ENCODE measurements at places on chromosomes 4 and X.

- DNase-seq: no peak
Measured at GRCh38 chr4:77579406-77580076, 26.1 kb upstream of the CXCL13 start.

- DNase-seq: no peak
Measured at GRCh38 chr4:69881173-69881773, 21.3 kb upstream of the SULT1E1 start.

- DNase-seq: no peak
Measured at GRCh38 chr4:106898621-106899230, 137.4 kb downstream of the DKK2 start.

- no peak for DNase-seq
Measured at GRCh38 chrX:29531336-29531735, 684.0 kb upstream of the MAGEB2 start.

- no peak for DNase-seq
Measured at GRCh38 chrX:118976599-118977340, 2.4 kb downstream of the LONRF3 start.

- no peak for DNase-seq
Measured at GRCh38 chr4:25874655-25875054, 11.9 kb upstream of the SEL1L3 start.

DNA sequence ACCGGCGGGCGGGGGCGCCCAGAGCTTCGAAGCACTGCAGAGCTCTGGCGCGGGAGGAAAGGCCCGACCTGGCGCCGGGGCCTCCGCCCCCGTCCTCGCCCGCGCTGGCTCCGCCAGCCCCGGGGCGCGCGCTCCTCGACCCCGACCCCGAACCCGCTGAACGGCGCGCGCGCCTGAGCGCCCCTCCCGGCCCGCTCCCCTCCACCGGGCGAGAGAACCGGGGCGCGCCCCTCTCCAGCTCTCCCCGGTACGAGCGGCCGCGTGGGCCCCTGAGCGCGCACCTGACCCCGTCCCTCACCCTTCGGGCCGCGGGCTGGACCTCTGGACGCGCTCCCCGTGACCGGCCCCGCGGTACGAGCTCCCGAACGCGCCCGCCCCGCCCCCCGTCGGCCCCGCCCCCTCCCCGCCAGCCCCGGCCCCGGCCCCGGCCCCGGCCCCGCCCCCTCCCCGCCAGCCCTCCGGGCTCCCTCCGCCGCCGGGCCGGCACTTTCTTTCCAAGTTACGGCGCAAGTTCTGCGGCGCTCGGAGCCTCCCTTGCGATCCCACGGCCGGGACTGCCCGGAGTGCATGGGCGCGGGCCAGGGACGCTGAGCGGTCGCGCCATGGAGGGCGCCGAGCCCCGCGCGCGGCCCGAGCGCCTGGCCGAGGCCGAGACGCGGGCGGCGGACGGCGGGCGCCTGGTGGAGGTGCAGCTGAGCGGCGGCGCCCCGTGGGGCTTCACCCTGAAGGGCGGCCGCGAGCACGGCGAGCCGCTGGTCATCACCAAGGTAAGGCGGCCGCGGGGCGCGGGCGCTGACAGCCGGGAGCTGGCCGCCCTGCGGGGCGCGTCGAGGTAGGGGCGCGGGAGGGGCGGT is at the start of gene SHROOM2:
SHROOM2 (plus strand) TSS at position 486 of the 854 bp plus-strand sequence; CDS start at position 603, 117 bp downstream.
- DNase-seq: no peak

GRCh38 chr4:94570558-94570957 is 118.8 kb downstream of the PDLIM5 start:
- no peak for DNase-seq

- no peak for DNase-seq
Measured at GRCh38 chr4:165855191-165855590, 17.8 kb upstream of the TLL1 start.

- DNase-seq: no peak
Measured at GRCh38 chr4:93731456-93731855, 97.1 kb upstream of the ATOH1 start.

GRCh38 chr4:159292137-159292896 is 189.4 kb downstream of the RAPGEF2 start:
- no peak for DNase-seq

DNA sequence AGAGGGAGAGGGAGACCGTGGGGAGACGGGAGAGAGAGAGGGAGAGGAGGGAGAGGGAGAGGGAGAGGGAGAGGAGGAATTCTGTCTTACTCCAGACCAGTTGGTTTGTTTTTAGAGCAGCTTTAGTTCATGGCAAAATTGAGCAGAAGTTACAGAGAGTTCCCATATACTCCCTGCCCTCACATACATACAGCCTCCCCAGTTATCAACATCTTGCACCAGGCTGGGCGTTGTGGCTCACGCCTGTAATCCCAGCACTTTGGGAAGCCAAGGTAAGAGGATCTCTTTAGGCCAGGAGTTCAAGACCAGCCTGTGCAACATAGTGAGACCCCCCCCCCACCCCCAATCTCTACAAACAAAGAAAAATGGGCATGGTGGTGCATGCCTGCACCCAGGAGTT is 79.8 kb upstream of the OGT start:
- no peak for DNase-seq

DNA sequence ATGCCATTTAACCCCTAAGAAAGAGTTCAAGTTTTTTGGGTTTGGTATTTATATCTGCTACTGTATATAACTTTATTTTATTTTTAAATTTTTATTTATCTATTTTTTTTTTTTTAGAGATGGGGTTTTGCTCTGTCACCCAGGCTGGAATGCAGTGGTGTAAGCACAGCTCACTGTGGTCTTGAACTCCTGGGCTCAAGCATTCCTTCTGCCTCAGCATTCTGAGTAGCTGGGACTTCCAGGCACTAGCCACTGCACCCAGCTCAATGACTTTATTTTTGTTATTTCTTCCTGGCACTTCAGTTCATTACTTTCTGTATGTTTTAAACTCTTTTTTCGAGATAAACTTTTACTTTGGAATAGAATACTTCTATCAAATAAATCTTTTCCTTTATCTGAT is 42.4 kb upstream of the PGAM4 start:
- DNase-seq: no peak

DNA sequence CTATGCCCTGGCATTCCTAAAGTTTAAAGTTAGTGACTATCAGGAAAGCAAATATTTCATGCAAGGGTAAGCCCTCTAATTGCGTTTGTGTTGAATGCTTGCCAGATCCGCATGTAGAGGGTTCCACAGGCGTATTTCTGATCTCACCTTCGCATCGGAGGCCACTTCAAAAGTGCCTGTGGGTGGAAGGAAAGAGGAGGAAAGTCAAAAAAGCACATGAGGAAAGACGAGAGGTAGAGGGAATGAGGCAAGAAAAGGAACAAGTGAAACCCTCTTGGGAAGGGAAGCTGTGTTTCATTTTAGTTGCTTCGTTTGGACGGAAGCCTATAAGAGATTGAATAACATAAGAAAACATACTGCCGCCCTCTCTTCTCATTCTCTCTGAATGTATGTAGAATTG is 628.8 kb downstream of the SPRY1 start:
- no peak for DNase-seq

DNA sequence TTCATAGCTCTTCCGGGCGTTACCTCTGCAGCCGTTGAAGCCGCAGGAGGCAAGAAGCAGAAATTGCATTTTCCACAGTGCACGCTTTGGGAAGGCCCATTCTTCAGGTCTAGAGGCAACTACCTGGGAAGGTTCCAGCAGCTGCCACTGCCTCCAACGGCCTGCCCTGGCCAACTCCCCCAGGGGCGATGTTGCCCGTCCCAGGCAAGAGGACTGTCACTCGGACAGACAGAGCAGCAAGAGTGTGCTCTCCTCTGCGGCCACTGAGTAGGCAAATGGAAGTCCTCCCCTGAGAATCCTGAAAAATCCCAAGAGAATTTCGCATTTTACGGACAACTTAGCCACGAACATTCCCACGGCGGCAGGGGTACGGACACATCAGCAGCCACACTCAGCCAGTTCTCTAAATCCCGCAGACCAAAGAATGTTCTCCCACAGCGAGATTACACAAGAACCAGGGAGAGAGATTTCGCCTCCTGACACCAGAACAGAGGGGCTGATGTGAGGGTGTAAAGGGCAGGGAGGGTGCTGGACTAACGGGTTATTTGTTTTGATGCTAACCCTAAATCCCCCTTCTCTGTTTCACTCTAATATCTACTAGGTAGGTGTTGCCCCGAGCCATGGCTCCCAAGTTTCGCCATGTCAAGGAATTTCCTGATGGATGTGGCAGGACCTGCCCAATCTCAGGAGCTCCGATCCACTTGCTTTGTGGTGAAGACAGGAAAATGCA is 63.8 kb downstream of the SEPSECS start:
- no peak for DNase-seq

DNA sequence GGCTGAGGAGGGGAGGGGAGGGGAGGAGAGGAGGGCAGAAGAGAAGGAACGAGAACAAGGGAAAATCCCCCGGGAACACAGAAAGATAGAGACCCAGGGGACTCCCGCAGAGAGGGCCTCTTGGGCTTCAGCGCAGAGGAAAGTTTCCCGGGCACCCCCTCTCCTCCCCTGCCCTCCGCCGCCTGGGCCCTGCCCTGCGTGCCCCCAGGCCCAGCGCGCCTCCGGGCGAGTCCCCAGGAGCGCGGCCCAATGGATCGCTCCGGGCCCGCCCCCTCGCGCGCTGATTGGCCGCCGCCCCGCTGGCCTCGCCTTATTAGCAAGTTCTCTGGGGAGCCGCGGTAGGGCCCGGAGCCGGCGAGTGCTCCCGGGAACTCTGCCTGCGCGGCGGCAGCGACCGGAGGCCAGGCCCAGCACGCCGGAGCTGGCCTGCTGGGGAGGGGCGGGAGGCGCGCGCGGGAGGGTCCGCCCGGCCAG is at the start of gene MSX1:
MSX1 (plus strand) TSS at position 341 of the 474 bp plus-strand sequence. CDS start 235 bp downstream, outside the sequence.
- DNase-seq: no peak

GRCh38 chrX:12378253-12378652 is 240.0 kb downstream of the FRMPD4 start:
- DNase-seq: no peak

- no peak for DNase-seq
Measured at GRCh38 chrX:69131886-69132285, 33.4 kb downstream of the PJA1 start.

GRCh38 chr4:4386296-4386735 is 586 bp upstream of the NSG1 start:
- DNase-seq: no peak

- DNase-seq: no peak
Measured at GRCh38 chr4:1010395-1011021, 918 bp upstream of the FGFRL1 start.

- DNase-seq: no peak
Measured at GRCh38 chr4:156439576-156440200, 486.0 kb upstream of the CTSO start.

GRCh38 chr4:55162396-55162795 is 37.0 kb upstream of the KDR start:
- no peak for DNase-seq

- DNase-seq: no peak
Measured at GRCh38 chrX:133392671-133393070, 22.6 kb downstream of the GPC4 start.

All from NK-92 treated with Interleukin-12 subunit alpha and Interleukin-12 subunit beta, amount 100 ng/mL, for 24 hours (cell line).